ENCODE measurements at places on chromosomes 13 and 19. TPM values are rescaled to one million over a fixed set of nuclear protein-coding genes. Genes with fewer than 3 reads are reported as not detected.

KIR2DL3 gene
- total RNA-seq: not detected

CAMSAP3 gene
- 0.23 TPM for total RNA-seq

CEBPG gene
- total RNA-seq: 26.5 TPM

ZNF20 gene
- 4.1 TPM for total RNA-seq

RFXAP gene
- 13.5 TPM for total RNA-seq

SIGLECL1 gene
- total RNA-seq: not detected

SIGLEC5 gene
- not detected for total RNA-seq

LILRB2 gene
- total RNA-seq: not detected

PNMA8A gene
- total RNA-seq: not detected

PRX gene
- 0.87 TPM for total RNA-seq

ZNF546 gene
- 5.2 TPM for total RNA-seq

CADM4 gene
- 0.39 TPM for total RNA-seq

ZNF442 gene
- total RNA-seq: 1.2 TPM

CALR gene
- 984 TPM for total RNA-seq

ZNF8 gene
- 5.3 TPM for total RNA-seq

PSG6 gene
- not detected for total RNA-seq

SOHLH2 gene
- not detected for total RNA-seq

SIAH3 gene
- total RNA-seq: 0.07 TPM

WDR87 gene
- total RNA-seq: not detected

FARP1 gene
- total RNA-seq: 0.55 TPM

IGSF23 gene
- total RNA-seq: not detected

CEACAM5 gene
- total RNA-seq: not detected

ZSCAN18 gene
- 3.0 TPM for total RNA-seq

TMC4 gene
- 0.16 TPM for total RNA-seq

ZNF615 gene
- total RNA-seq: 6.7 TPM

TEX101 gene
- total RNA-seq: not detected

CCDC8 gene
- total RNA-seq: not detected

SBK3 gene
- not detected for total RNA-seq

SOX1 gene
- total RNA-seq: not detected

RASGRP4 gene
- total RNA-seq: 20.0 TPM

MAST1 gene
- 6.5 TPM for total RNA-seq

FGF22 gene
- total RNA-seq: not detected

BCAM gene
- total RNA-seq: not detected

KLK4 gene
- not detected for total RNA-seq

AMER2 gene
- total RNA-seq: not detected

DNAAF3 gene
- total RNA-seq: 0.23 TPM

FCHO1 gene
- total RNA-seq: 74.7 TPM

LCP1 gene
- total RNA-seq: 741 TPM

INAFM1 gene
- 9.3 TPM for total RNA-seq

SRRM5 gene
- total RNA-seq: 0.46 TPM

C1QTNF9B gene
- total RNA-seq: not detected

CLDN10 gene
- total RNA-seq: not detected

GGN gene
- 0.71 TPM for total RNA-seq

GPR180 gene
- total RNA-seq: 9.2 TPM

C19orf18 gene
- 0.21 TPM for total RNA-seq

SIX5 gene
- total RNA-seq: 5.7 TPM

OXGR1 gene
- not detected for total RNA-seq

ZNF567 gene
- total RNA-seq: 7.6 TPM

SULT2A1 gene
- total RNA-seq: not detected

ZNF418 gene
- total RNA-seq: 2.1 TPM

MUC16 gene
- not detected for total RNA-seq

GRIN3B gene
- 0.11 TPM for total RNA-seq

ZNF681 gene
- 3.5 TPM for total RNA-seq

CYSLTR2 gene
- 3.7 TPM for total RNA-seq

KLK14 gene
- total RNA-seq: 0.44 TPM

DDA1 gene
- 37.1 TPM for total RNA-seq

RGCC gene
- 79.3 TPM for total RNA-seq
